ENCODE measurements at places on chromosomes 7 and 10. TPM values are rescaled to one million over a fixed set of nuclear protein-coding genes. Genes with fewer than 3 reads are reported as not detected.

DNA sequence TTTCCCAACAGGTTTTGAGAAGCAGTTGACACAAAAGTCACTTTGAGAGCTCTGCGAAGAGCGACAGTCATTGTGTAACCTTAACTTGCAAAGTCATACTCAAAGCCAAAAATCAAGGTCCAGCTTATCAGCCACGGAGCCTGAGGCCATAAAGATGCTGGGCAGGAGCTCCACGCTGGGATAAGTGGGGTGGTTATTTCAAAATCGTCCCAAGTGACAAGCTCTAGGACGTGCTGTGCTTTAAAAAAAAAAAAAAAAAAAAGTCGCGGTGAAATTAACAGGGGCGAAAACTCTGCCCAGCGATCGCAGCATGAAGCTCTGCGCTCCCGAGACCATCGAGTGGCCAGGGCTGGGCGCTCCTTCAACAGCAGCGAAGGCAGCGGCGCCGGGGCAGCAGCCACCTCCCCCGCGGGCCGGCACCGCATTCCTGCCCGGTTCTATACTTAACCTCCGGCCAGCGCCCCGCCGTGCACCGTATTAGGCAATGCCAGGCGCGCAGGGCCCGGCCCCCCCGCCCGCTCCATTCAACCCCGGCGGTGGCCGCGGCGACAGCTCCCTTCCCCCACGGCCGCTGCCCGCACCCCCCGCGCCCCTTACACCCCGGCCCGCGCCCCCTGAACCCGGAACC lies 657 bp downstream of the HACD1 start:
- no peaks in the 10 kb centered on the region for H3K36me3 ChIP-seq
- peak overlapping the region; percentile 95 for H3K27ac ChIP-seq
- DNase-seq: no peak
- peak overlapping the region; percentile 97 for H3K4me3 ChIP-seq
- peaks cover 31% of the 10 kb centered on the region for H3K4me1 ChIP-seq

Gene NUTM2E
- total RNA-seq: not detected

GRCh38 chr7:8615019-8615418 lies 181.6 kb downstream of the NXPH1 start:
- H3K27me3 ChIP-seq: no peaks in the 10 kb centered on the region
- no peak for DNase-seq
- no peaks in the 10 kb centered on the region for H3K36me3 ChIP-seq

DNA sequence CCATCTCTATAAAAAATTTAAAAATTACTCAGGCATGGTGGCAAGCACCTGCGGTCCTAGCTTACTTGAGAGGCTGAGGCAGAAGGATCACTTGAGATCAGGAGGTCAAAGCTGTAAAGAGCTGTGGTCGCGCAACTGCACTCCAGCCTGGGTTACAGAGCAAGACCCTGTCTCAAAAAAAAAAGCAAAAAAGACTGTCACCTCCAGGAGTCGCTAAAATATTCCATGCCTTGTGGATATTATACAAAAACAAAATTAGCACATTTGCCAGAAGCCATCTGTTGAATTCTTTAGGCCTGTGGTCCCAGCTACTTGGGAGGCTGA lies 87.0 kb upstream of the SDK1 start:
- H3K36me3 ChIP-seq: no peaks in the 10 kb centered on the region
- no peak overlapping the region for H3K4me3 ChIP-seq
- H3K4me1 ChIP-seq: no peaks in the 10 kb centered on the region
- H3K27ac ChIP-seq: no peak overlapping the region

Gene COL17A1
- 183 TPM for total RNA-seq

Gene SNX8
- 17.9 TPM for total RNA-seq

Gene CLRN3
- not detected for total RNA-seq

Gene SPDYE11
- not detected for total RNA-seq

DNA sequence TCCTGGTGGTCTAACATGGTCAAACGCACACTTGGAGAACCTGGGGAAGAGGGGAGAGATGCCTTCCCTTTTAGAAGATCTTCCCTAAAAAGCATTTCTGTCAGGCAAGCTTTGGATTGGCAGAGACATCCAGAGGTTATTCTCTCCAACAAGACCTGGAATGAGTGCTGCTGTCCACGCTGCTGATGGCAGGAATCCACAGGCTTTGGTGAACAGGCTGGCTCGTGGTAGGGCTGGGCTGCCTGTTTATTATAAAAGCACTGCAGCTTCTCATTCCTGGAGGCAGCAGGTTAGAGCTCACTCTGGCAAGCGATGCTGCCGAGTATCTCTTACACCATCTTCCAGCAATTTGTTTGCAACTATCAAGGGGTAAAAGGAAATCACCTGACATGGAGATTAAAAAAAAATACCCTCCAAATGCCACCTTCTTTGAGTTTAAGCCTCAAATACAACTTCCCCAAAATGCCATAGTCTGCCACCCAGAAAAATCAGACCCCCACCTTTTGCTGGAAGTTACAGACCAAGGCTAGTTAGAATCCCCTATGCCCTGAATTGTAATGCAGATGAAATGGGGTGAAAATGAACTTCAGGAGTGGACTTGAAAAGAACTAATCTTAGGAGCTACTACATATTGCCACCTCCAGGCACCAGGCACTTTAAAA lies 152.1 kb upstream of the KMT2E start:
- H3K36me3 ChIP-seq: no peaks in the 10 kb centered on the region
- no peak for DNase-seq
- H3K4me1 ChIP-seq: no peaks in the 10 kb centered on the region
- H3K27me3 ChIP-seq: no peaks in the 10 kb centered on the region

DNA sequence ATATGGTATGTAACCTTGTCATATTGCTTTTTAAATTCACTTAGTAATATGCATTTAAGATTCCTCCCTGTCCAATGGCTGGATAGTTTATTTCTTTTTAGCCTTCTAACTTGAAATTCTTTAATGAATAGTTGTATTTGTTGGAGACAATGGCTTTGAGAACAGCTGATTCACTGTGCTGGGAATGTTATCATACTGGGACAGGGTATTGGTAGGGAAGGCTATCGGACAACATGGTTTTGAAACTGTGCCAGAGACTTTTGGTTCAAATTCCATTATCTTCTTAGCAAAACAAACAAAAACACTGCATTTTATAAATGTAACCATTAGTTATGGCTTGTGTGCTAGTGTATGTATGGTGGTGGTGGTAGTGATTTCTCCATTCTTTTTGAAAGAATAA lies 517.1 kb upstream of the ANKRD30A start:
- no peak overlapping the region for H3K4me3 ChIP-seq
- H3K27ac ChIP-seq: no peak overlapping the region
- no peaks in the 10 kb centered on the region for H3K27me3 ChIP-seq
- no peak for DNase-seq
- H3K36me3 ChIP-seq: no peaks in the 10 kb centered on the region

Gene APBB1IP
- total RNA-seq: 0.45 TPM

DNA sequence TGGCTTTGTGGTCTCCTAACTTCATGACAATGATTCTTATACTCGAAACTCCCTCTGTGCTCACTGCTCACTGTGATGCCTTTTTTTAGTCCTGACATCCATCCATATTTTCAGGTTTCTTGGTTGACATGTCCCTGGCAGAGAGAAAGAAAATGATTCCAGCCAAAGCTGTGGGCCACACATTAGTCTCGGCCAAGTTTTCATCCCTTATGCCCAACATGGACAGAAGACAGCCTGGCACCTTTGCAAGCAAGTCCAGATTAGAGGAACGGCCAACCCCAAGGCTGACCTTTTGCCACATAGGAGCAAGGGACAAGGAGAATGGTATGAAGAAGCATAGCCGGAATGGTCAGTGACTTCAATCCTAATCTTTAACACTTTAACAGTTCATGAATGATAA lies 8.7 kb upstream of the OPALIN start:
- no peaks in the 10 kb centered on the region for H3K4me1 ChIP-seq
- no peaks in the 10 kb centered on the region for H3K36me3 ChIP-seq
- no peak overlapping the region for H3K4me3 ChIP-seq
- no peak for DNase-seq
- H3K27ac ChIP-seq: no peak overlapping the region

DNA sequence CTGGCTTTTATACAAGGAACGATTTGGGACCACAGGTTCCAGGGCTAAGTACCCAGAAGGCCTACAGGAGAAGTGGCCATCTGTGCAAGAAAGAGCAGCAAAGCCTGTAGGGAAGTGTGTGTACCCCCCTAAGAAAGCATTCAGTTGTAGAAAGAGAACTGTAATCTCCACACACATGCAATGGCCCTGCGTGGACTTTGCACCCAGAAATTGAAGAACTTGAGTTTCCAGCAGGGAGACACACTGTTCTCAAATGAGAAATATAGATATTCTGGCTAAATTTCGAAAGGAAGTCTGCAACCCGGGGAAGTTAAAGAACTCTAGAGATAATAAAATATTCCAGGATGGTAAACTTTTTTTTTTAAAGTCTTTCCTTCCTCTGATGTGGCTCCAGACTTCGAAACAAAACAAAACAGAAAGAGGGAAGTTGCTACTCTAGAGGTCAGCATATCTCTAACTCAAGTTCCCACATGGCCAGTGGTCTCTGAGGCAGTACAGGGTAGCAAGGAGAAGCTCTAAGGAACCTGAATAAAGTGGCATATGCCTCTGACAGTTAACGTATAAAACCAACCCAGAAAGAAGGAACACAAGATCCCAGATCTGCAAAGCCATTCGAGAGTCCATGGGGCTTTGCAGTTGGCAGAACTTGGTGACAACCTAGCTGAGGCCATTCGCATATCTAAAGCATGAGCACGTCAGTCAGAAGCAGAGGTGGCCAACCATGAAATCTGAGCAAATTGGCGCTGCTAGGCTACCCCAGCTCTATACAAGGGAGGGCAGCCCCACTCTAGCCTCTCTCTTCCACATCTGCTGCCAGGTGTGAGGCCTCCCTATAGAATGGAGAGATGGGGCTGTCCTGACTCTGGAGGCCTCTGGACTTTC lies 56.6 kb downstream of the ELMO1 start:
- DNase-seq: no peak
- H3K27ac ChIP-seq: peak overlapping the region; percentile 17
- H3K4me3 ChIP-seq: no peak overlapping the region
- H3K4me1 ChIP-seq: no peaks in the 10 kb centered on the region

- H3K36me3 ChIP-seq: no peaks in the 10 kb centered on the region
- peaks cover 22% of the 10 kb centered on the region for H3K27me3 ChIP-seq
These were observed 23.7 kb downstream of the FGF8 start for GRCh38 chr10:101752241-101752640.

Gene AGFG2
- 14.5 TPM for total RNA-seq

Gene OPN4
- not detected for total RNA-seq

Gene UCN3
- not detected for total RNA-seq

GRCh38 chr7:99120501-99120900 lies 23.4 kb downstream of the SMURF1 start:
- peaks cover 55% of the 10 kb centered on the region for H3K4me1 ChIP-seq
- H3K27me3 ChIP-seq: no peaks in the 10 kb centered on the region
- no peak overlapping the region for H3K4me3 ChIP-seq
- H3K36me3 ChIP-seq: peaks cover 5% of the 10 kb centered on the region
- H3K27ac ChIP-seq: peak overlapping the region; percentile 59

DNA sequence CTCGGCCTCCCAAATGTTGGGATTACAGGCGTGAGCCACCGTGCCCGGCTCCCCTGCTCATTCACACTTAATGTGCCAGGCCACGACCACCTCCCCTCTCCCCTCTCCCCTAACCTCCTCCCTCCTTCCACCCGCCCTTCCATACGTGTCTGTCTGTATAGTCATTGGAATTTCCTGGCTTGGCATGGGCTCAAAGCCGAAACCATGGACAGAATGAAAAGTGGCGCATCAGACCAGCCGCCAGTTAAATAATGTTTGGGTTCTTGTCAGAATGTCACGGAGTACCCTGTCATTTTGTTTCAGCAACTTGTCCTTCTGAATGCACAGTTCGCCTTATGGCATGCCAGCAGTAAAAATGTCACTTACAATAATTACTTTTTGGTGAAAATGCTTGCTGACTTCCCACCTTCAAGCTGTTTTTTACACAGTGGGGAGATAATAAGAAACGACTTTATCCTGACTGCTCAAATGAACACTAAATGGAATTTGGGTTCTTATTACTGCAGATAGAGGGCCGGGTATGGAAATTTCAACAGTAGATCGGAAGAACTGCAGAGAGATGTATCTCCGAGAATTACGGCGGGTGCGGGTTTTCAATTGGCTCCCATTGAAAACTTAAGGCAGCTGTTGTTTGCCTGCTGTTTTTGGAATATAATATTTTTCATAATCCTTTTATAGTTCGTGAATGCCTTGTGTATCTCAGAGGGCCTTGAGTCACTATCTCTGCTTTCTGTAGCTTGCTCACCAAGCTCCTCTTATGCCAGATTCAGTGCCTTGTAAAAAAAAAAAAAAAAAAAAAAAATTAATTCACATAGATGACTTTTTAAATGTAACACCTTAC lies 65.5 kb upstream of the SH2B2 start:
- no peaks in the 10 kb centered on the region for H3K4me1 ChIP-seq
- H3K4me3 ChIP-seq: no peak overlapping the region
- DNase-seq: no peak
- no peaks in the 10 kb centered on the region for H3K36me3 ChIP-seq

GRCh38 chr10:5953676-5954075 lies 23.7 kb downstream of the IL15RA start:
- H3K4me3 ChIP-seq: no peak overlapping the region
- H3K36me3 ChIP-seq: peaks cover 41% of the 10 kb centered on the region
- H3K4me1 ChIP-seq: peaks cover 15% of the 10 kb centered on the region
- no peak for DNase-seq

Gene CDNF
- total RNA-seq: 1.1 TPM

DNA sequence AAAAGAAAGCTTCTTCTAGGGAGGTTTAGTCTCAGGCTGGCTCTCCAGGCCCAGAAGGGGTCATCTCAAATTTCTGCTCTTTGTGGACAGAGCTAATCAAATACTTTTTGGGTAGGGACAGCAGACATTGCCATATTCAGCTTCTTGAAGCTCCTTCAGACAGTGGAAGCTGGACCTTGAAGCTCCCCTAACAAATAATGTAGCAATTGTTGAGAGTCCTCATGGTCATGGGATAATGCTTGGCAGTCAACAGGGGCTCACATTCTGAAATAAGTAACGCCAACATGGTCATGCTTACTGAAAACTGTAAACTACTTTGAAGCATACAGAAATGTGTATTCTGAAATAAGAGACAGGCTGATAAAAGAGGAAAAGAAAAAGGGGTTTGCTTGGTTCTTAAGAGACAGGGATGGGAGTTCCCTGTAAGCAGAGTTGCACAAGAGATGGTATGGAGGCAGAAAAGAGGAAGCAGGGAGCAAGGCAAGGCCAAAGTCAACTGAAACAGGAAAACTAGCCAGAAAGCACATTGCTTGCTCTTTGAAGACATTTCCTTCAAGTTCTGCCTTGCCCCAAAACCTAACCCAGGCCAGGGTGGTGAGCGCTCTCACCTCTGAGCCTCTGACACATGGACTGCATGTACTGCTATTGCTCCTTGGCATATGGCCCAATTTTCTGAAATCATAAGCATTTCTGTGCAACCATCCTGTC lies 53.1 kb upstream of the KMT2E start:
- H3K4me1 ChIP-seq: peaks cover 62% of the 10 kb centered on the region
- no peaks in the 10 kb centered on the region for H3K36me3 ChIP-seq
- no peak for DNase-seq
- peak overlapping the region; percentile 86 for H3K27ac ChIP-seq

DNA sequence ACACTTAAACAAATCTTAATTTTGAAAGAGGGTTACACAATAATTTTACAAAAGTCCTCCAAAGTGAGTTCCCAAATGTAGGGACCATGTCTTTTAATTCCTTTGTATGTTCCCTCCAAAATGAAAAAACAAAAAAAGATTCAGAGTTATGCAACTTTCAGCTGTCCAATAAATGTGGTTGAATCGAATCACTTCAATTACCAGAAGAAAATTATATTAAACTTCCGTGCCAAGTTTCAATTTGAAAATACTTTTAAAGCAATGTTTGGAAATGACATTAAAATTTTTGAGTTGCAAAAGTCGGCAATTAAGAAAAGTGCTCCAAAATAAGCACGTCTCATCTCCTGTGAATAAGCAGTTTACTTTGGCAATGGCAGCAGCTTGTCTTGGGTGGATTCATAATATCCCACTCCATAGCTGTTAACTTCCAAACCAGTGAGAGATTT lies 60.3 kb upstream of the C1GALT1 start:
- H3K36me3 ChIP-seq: no peaks in the 10 kb centered on the region
- no peak overlapping the region for H3K4me3 ChIP-seq
- H3K27me3 ChIP-seq: no peaks in the 10 kb centered on the region

Gene ADAMTS14
- not detected for total RNA-seq
